ENCODE measurements at places on chromosomes 1 and 21.

DNA sequence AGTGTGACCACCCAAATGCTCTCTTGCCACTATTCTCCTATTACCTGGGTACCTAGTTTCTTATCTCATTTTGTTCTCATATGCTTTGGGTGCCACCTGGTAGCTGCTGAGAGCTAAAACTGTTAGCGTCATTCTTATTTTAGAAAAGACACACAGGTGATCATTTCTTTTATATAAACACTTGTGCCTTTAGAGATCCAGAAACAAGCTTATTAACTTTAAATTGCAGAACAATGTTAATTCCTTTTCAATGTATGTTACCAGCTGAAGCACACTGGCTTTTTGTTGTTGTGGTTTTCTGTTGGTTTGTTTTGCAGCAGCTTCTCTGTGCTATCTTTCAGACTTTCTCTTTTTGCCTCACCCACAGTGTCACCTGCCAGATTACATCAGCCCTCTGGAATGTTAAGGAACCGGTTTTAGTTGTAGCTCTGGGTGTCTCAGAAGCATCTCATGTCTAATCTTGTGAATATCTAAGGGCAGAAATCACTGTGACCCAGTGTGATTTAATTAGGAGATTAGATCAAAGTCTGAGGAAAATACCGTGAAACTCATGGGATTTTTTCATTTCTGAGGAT is 43.4 kb upstream of the SLC19A2 start:
- DNase-seq = no peak

- DNase-seq = no peak
These were observed 188.2 kb upstream of the NFIA start for GRCh38 chr1:60894130-60894529.

DNA sequence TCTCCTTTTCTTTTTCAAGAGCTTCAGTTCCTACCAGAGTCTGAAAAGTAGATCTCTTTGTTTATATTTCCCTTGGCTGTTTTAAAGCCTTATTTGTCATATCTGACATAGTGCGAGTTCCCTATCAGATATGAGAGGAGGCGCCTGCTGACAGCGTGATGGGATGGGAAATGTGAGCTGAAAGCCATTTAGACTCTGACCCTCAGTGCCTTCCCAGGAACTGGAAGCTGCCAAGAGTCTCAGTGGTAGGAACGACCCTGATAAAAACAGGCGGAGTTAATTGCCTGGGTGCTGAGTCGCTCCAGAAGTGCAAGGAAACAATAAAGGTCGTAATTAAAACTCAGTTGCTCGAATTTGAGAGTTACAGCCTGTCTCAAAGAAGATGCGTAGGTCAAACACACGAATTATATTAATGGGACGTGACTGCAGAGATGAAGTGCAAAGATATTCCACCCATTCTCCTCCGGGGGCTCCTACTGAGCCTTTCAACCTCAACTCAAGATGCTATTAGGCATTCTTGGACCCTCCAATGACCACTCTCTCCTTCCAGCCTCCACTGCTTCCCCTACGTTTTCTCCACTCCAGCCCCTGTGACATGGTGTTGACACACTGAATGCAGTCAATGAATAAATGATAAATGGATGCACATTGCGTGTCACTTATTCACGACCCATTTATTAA is 84.6 kb downstream of the KAZN start:
- DNase-seq = no peak

DNA sequence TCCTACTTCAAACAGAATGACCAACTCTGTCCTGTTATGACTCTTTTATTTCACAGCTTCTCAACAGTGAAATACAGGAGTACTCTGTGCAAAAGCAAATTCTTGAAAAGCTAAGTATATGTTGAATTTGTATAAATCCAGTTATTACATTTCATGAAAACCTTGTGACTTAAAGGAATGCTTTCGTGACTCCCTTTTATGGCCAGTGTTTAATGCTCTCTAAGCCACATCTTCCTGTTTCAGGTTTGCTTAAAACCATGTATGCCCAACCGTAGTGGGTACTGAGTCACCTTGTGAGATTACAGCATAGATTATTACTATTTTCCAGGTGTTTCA is 40.2 kb upstream of the KIF1B start:
- no peak for DNase-seq

- no peak for DNase-seq
These were observed 125.4 kb downstream of the KCNJ6 start for GRCh38 chr21:37790905-37791304.

GRCh38 chr1:15623435-15623834 is 6.2 kb downstream of the DDI2 start:
- DNase-seq = no peak

DNA sequence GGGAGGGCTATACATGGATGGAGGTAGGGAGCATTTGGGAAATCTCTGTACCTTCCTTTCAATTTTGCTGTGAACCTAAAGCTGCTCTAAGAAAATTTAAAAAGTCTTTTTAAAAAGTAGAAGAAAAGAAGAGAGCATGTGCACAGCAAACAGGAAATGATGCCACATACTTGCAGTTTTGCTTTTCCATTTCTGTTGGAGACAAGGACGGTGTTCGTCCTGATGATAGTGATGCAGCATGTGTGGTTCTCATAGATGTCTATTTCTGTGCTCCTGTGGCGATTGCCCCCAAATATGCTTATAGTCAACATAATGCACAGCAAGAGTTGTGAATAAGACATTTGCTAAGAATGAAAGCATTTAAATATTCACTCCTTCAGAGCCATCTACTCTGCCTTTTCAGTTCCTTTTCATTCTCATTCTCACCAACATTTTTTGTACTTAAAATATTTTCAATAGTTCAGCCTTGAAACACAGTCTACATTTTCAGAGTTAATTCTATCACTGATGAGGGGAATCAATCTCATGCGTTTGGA is 66.6 kb downstream of the LRRC8C start:
- no peak for DNase-seq

DNA sequence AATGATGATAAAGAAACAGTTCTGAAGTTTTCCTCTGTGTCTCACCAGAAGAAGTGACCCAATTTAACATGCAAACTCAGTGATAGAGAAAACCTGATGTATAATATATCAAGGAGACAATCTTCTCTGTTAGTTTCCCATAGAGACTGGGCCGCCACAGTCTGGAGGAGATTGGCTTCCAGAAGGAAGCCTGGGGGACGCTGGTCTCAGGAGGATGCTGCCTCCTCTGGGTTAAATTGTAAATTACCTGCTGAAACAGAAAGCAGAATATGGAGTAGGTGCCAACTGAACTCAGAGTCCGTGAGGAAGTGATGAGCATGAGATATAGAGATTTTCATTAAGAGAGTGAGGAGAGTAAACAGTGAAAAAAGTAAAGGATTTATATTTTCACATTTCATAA is 15.8 kb downstream of the OR14I1 start:
- DNase-seq = no peak

DNA sequence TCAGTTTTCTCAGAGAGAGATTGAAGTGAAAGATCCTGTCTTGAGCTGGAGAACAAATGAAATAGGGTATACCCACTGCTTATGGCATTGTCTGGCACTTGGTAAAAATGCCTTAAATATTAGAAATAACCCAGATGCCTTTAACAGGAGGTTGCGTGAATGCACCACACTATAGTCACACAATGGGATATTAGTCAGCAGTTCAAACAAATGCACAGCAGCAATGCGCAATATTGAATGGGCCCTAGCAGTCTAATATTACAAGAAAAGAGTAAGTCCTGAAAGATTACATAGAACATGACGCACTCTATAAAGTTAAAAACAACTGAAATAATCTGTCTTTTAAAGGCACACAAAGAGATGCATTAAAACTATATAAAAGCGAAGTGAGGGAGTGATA is 161.1 kb downstream of the EDEM3 start:
- DNase-seq = no peak

DNA sequence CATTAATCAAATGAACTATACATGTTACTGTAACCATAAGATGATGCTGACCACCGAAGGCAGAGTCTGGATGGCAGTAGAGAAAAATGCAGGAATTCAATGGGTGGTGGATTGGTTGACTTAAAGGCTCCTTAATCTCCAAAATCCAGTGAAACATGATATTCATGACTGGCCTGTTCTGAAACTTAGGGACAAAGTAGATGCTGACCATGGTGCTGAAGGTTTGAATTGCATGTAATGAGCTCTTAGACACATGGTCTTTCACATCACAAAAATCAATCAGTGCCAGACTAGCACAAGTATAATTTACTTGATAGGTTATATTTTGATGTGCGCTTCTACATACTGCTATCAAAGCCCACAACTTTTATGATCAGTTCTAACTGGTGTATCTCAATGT is 30.9 kb upstream of the NTMT2 start:
- no peak for DNase-seq

DNA sequence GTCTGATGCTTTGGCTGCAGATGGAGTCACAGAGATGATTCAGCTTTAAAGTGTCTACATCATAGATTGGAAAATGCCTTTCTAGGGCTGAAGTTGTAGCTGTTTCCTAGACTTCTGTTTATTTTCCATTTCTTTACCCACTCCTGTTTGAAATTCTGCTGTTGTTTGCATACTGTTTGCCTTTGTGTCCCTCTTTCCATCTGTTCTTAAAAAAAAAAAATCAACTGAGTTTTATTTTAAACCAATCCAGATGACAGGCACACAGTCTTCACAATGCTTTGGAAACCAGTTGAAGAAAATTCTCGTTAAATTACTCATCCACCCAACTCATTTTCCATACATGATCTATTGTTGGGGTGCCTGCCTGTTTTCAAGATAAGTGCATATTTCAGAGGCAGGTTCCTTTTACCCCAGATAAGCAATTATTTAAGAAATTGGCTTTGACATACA is 245.9 kb downstream of the DISC1 start:
- no peak for DNase-seq

GRCh38 chr1:164141797-164142196 is 417.2 kb upstream of the PBX1 start:
- DNase-seq = no peak

All from stimulated activated CD8-positive, alpha-beta memory T cell treated with anti-CD3 and anti-CD28 coated beads, Interleukin-15, amount 100 ng/mL, for 4 hours (primary cell).